SK-MEL-5 (cell line): ENCODE measurements at places on chromosomes 5 and 9.

- DNase-seq = peak; percentile 92
These were observed 263.2 kb downstream of the COX7C start for GRCh38 chr5:86880785-86881492.

DNA sequence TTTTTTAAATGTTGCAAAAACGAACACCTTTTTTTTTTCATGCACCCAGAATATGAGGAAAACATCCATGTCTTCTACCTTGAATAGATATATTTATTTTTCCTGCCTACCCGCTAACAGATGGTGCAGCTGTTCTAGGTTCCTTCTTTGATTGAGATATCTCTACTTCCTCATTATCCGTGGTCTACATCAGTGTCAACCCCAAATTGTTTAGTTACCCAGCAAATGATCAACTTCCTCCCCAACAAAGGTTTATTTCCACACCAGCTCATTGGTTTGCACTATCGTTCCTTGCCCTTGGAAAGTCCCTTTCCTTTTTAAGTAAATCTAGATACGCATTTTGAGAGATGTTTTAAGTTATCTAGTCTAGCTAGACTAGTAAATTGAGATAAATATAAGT is 166.4 kb downstream of the PRR16 start:
- DNase-seq = no peak

DNA sequence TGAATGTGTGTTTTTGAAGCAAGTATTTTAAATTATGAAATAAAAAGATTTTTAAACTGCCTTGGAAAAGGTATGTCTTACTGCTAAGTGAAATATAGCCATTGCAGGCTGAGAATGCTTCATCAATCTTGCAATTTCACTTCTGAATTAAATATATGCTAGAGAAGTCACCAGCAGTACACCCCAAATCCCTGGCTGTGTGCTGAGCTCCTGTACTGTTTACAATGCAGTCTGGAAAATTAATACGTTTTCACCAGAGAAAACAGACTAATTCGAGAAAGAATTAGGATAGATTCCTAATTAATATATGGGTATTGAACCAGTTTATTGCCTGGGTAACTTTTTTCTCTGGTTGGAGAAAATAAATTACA is 3.2 kb downstream of the PRDM6 start:
- no peak for DNase-seq

DNA sequence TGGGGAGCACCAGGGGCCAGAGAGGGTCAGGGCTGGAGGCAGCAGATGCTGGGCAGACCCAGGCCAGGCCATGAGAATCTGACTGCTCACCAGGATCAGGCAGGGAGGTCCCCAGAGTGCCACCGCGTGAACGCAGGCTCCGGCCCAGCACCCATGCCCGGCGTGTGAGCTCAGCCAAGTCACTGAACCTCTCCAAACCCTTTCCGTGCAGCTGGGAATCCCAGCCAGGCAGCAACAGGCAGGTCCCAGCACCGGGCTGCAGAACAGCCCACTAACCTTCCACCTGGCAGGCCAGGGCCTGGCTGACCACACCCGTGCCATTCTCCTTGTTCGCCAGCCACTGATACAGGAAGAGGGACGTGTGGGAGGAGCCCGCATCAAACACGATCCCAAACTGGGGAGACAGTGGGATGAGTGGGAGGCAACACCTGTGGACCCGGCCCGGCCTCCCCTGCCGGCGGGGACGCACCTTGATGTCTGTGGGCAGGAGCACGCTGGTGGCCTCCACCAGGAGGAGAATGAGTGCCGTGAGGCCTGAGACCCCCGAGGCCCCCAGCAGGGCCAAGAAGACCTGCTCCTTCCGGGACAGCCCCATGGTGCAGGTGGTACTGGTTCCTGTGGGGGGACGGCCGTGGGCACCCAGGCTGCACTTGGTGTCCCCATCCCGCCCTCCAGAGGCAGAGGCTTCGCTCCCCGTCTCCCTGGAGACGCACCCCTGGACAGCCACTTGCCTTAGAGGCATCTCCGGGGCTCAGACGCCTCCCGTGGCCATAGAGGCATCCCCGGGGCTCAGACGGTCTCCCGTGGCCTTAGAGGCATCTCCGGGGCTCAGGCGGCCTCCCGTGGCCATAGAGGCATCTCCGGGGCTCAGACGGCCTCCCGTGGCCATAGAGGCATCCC is 3.2 kb downstream of the ENTPD8 start:
- DNase-seq = no peak

DNA sequence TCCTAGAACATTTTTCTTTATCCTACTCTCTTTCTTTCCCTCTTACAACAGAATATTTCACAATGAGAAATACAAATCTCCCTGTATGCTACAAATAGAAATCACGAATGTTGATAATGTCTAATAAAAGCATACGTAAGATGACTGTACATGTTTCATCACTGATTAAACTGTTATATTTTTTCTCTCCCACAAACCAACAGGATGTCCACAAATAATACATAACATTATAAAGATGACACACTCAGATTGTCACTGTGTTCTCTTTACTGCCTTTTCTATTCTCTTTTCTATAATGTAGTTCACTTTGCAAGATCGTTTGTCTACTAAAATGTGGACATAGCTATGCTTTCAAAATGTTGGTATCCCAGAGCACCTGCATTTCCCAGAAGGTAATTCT is 90.7 kb upstream of the PARP8 start:
- DNase-seq = no peak

DNA sequence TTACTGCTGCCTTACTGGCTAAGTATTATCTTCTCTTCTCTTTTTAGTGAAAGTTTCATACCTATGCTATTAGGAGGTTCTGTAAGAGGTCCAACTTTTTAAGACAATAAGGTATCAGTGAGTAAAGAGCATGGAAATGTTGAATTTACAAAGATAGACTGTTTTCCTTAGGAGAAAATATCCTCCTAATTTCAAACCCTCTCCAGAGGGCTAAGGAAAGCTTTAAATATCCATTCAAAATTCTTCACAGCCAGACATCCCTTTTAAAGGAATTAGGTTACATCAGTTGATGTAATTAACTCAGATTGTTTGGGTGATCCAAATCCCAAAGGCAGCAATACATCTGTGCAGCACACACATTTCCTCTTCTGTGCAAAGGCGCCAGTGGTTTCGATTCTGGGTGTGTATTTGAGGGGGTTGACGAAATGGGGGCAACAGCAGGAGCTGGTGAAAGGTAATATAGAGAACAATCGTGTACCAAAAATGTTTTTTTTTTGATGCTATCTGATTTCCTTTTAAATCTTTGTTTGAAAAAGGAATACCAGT is 273.8 kb upstream of the RPS23 start:
- DNase-seq = no peak

GRCh38 chr9:79583952-79584654 is 12.3 kb downstream of the TLE4 start:
- no peak for DNase-seq
